ENCODE measurements at places on chromosomes 1 and 21. TPM values are rescaled to one million over a fixed set of nuclear protein-coding genes. Genes with fewer than 3 reads are reported as not detected.

DNA sequence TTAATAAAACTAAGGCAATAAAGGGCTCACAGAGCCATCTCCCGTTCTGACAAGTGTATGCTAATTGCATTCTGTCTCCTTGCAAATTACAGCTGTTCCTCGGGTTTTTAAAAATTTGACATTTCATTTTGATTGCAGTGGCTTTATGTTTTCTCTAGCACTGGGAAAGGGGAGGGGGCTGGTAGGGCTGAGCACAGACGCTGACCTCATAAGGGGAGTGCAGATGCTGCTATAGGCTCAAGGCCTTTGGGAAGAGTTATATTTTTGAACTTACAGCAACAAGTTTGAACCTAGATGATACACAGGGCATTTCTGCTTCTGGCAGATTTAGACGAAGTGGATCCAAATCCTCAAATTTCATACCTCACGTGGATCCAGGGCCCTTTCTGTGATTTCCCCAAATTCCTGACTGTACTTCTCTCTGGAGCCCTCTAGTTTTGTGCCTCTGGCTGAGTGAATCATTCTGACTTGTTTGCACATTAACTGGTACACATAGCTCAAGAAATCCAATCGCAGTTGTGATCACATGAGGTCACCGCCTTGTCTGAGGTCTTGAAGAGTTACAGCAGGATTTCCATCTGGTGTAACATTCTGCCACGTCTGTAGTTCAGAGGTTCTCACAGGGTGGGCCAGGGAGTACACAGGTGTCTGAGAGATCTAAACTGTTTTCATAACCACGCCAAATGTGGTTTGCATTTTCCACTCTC is 230.3 kb downstream of the C1orf94 start:
- peak; percentile 22 for DNase-seq

- DNase-seq, result no peak
These were observed 437.6 kb downstream of the TTLL7 start for GRCh38 chr1:83561346-83561745.

DNA sequence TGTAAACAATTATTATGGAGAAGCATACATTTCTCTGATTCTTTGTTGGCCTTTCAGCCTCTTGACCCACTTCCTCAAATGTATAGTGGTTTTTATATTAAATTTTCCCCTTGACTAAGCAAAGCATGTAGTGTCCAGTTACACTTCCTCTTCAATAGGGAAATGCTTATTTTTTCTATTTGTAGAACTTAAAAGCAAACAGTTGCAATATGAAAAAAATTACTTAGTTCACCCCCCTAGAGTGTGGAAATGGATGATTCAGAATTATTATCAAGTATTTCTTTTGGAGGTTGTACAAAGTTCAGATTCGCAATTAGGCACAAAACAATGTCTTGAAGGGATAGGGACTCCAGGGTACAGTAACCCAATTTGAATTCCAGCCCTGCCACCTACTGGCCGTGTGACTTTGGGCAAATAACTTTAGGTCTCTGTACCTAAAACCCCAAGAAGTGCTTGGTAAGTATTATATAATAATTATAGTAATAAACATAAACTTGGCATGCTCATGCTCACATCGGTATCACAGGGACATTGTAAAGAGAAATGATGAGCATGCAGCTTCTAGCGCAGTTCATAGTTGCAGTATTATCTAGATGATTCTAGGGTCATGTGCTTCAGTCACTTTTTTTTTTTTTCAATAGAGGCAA is 28.6 kb upstream of the IFNGR2 start:
- DNase-seq, result no peak

DNA sequence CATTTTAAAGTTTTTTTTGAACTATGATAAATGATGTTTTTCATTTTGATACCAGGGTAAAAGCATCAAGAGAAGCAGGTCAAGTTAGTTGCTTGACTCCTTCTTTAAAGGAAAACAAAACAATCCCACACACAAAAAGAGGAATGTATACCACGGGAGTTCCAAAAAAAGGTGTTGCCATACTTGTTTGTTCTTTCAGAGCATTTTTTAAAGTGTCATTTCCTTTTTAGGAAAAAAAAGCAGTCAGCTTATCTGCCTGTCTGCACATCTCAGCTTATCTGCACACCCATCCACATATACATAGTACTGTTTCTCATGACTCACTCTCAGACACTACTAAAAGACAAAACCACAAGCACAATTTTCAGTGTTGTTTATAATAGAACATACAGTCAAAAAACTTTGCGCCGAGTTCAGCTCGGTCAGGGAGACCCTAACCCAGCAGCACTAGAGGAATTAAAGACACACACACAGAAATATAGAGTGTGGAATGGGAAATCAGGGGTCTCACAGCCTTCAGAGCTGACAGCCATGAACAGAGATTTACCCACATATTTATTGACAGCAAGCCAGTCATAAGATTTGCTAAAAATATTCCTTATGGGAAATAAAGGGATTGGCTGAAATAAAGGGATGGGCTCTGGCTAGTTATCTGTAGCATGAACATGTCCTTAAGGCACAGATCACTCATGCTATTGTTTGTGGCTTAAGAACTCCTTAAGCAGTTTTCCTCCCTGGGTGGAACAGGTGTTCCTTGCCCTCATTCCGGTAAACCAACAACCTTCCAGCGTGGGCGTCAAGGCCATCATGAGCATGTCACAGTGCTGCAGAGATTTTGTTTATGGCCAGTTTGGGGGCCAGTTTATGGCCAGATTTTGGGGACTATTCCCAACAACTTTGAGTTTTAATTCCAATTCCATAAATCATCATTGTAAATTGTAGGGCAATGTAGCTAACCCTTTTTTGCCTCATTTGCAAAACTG is 11.4 kb upstream of the MNDA start:
- DNase-seq, result no peak

DNA sequence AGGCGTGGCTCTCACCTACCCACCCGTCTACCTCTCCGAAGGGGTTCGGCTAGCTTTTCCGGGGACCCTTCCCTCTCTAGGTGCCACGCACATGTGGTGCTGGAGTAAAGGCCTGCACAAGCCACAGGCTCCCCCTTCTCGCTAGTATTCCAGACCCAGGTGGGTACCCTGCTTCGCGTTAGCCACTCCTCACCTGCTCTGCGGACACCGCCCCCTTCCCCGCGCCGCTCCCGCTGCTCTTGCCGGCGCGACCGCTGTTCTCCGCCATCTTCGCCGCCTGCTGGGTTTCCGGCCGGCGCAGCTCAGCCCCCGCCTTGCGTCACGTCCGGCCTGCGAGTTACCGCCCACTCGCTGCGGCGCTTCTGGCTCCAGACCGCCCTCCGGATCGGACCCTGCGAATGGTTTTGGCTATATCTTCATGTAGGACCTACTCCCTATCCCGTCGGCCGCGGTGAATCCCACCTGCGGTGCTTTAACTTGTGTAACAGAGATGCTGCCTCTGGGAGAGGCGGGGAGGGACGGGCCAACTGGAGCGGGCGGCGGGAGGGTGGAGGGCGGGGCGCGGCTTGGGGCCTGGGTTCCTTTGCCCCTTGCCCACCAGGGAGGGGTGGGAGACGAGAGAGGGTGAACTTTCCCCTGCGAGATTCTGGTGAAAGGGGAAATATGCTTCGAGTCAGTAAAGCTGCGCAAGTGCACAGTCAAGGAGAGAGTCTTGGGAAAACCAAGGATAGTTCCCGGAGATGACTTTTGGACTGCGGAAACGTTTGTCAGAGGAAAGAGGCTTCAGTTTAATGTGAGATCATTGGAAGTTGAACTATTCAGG is at the start of the genes NIT1 and PFDN2:
Gene NIT1 (plus strand): TSS at position 347 of the 823 bp plus-strand sequence. CDS start 72 bp downstream, at position 419.
Gene PFDN2 (minus strand): TSS at position 279 of the 823 bp plus-strand sequence. CDS start 11 bp downstream, at position 268.
- peak; percentile 76 for DNase-seq

DNA sequence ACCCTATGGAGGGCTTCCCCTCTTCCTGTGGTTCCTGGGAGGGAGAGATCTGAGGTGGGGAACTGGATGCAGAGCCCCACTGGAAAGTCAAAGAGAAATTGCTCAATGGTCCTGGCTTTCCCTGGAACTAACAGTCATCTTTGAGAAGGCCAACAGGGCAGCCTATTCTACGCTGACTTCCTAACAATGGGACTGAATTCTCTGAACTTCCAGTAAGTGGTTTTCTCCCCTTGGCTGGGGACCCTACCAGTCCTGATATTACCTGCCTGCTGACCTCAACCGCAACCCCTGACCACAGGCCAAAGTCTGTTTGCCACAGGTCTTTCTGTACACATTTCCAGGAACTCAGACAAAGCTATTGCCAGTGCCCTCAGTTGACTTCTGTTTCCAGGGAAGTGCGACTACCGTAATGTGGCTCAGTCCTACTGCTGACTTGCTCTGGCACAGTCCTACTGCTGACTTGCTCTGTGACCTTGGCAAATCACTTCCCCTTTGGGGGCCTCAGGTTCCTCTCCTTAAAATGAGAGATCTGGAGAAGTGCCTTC is 55.3 kb downstream of the C8B start:
- no peak for DNase-seq

DNA sequence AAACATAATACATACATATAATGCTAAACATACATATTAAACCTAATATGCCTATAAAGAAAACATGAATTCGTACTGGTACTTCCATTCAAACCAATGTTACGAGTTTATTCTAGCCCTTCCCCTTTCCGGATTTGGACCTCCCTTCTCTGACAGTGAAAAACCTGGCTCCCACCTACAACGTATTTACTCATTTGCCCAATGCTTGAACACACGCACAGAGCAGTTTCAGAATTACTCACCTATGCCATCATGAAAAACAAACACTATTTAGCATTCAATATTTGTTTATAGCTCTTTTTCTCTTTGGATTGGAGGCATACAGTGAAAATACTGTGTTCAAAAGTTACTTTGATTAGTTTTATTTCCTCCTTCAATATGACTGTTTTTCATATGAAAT is 204.4 kb downstream of the LMX1A start:
- DNase-seq, result no peak

DNA sequence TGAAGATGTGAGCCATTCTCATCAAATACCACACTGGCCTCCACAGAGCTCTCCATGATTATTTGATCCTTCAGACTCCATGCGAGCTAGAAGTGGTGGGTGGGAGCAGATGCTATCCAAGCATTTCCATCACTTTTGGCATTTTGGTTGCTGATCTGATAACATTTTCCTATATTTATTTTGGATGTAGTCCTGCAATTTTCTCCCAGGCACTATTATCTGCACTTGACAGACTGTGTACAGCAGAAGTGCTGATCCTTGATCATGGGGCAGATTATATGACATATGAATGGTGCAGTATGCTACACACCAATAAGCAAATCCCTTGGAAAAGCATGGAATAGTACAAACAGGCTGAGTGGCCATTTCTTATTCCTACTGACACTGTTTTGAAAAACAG is 167.6 kb upstream of the LRRC7 start:
- no peak for DNase-seq

DNA sequence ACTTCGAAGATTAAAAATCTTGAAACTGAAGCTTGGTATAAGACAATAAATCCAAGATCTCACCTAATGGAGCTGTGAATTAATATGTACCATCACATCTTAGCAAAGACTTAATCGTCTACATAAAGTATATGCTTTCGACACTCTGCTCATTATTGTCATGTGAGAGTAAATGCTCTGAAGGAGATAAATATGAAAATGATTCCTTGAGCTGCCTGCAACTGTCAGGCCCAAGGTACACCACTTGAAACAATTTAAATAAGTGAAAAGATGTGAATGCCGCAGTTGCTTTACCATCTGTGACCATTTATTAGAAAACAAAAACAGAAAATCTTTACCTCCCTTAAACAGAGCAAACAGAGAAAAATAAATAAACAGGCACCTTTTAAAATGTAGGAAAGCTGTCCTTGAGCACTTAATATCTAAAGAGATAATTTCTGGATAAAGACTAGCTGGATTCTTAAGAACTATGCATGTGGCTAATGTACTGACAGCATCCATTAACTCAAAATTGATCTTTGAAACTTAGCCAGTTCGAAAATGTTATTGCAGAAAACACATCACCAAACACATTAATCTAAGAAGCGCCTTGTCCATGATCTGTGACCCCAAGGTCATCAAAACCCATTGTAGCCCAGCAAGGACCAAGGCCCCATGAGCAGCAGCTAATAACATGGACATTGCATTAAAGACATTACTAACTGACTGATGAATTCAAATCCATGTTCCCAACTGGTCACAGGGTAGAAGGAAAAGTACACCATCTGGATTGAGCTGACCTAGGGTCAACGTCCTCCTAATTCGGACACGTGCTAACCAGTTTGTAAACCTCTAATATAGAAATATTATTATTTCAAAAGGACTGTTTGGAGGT is 18.3 kb upstream of the KRTAP7-1 start:
- no peak for DNase-seq

- DNase-seq, result no peak
These were observed 137.4 kb downstream of the PIGK start for GRCh38 chr1:77081834-77082233.

DNA sequence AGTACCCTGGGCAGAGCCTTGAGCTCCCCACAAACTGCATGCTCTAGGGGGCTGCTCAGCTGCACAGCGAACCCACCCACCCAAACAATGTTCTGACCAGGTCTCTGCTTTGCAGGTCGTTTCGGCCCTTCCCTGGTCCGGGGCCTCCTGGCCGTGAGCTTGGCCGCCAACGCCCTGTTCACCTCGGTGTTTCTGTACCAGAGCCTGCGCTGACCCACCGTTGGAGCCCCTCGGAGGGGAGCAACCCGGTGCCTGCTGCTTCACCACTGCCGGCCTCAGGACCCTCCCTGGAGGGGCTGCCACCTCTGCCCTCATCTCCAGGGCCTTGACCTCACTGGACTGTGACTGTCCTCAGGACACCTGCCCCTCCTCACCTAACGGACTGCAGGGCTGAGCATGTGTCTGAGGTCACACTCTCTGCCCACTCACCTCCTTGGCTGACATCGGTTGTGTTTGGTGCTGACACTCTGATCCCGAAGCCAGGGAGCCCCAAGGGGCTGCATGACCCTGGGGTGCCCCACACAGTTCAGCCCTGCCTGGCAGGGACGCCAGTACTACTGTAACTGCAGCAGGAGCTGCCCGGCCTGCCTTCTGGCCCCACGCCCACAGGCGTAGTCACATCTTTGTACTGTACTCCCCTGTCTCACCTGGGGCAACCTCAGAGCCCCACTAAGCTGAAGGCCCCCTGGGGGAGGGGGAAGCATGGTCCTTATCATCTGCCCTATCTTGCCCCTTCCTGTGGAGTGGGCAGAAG is 24.3 kb downstream of the TMEM201 start:
- DNase-seq, result no peak

- no peak for DNase-seq
These were observed 147.0 kb upstream of the ERG start for GRCh38 chr21:38645282-38645681.

The TIE1 gene
- 9.4 TPM for total RNA-seq

The SHISAL2A gene
- not detected for total RNA-seq

The PLA2G4A gene
- 7.4 TPM for total RNA-seq

The AIRE gene
- not detected for total RNA-seq

The DNASE2B gene
- not detected for total RNA-seq

The RGS16 gene
- 1.3 TPM for total RNA-seq

The LRRC39 gene
- total RNA-seq, result 1.3 TPM

The CSDE1 gene
- total RNA-seq, result 489 TPM
